Effector CD8-positive, alpha-beta T cell (primary cell): ENCODE measurements at places on chromosomes 5 and 9.

GRCh38 chr9:135574943-135575342, 13.4 kb downstream of the PAEP start:
- DNase-seq = no peak

- DNase-seq = no peak
These were observed 1043.0 kb upstream of the C9orf72 start for GRCh38 chr9:28616310-28616709.

GRCh38 chr5:143056339-143056704, 286.1 kb downstream of the ARHGAP26 start:
- no peak for DNase-seq

GRCh38 chr5:149521739-149522685, 29.2 kb downstream of the CSNK1A1 start:
- no peak for DNase-seq

GRCh38 chr5:132256783-132257130, 739 bp upstream of the PDLIM4 start:
- no peak for DNase-seq

DNA sequence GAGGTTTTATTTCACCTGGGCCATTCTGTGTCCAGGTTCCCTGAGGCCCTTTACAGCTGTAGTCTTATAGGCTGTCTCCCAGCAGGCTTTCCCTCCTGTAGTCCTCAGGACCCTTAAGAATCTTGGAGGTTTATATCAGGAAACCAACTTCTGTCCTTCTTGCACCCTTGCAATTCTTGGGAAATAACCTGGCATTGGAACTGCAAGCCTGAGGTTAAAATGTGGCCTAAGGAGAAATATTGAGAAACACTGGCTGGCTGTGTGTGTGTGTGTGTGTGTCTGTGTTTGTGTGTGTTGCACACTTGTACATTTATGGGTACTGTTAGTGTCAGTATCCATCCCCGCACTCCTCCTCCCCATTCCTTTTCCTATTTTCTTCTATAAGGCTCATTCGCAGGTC, 168.9 kb downstream of the PAPPA start:
- DNase-seq = no peak

GRCh38 chr9:117096138-117096537, 318.7 kb downstream of the ASTN2 start:
- no peak for DNase-seq
